Stimulated activated CD4-positive, alpha-beta T cell treated with anti-CD3 and anti-CD28 coated beads, Interleukin-1b, Interleukin-23, amount 100 ng/mL, for 1 hour (primary cell): ENCODE measurements at places on chromosomes 6 and 20.

DNA sequence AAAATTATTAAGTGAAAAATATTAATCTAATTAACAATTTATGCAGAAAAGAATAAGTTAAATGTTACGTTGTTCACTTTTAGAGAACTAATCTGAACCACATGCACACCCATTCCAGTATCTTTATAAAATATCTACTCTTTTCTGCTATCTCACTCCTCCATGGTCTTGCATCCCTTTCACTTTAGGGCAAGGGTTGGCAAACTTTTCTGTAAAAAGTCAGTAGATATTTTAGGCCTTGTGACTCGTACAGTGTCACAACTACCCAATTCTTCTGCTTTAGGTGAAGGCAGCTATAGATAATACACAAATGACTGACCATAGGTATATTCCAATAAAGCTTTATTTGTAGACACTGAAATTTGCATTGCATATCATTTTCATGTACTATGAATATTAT is 39.7 kb upstream of the SUPT3H start:
- DNase-seq = no peak

GRCh38 chr6:158807515-158808441 is 11.4 kb downstream of the EZR start:
- DNase-seq = no peak

- no peak for DNase-seq
These were observed 17.7 kb upstream of the MYB start for GRCh38 chr6:135163440-135163738.

DNA sequence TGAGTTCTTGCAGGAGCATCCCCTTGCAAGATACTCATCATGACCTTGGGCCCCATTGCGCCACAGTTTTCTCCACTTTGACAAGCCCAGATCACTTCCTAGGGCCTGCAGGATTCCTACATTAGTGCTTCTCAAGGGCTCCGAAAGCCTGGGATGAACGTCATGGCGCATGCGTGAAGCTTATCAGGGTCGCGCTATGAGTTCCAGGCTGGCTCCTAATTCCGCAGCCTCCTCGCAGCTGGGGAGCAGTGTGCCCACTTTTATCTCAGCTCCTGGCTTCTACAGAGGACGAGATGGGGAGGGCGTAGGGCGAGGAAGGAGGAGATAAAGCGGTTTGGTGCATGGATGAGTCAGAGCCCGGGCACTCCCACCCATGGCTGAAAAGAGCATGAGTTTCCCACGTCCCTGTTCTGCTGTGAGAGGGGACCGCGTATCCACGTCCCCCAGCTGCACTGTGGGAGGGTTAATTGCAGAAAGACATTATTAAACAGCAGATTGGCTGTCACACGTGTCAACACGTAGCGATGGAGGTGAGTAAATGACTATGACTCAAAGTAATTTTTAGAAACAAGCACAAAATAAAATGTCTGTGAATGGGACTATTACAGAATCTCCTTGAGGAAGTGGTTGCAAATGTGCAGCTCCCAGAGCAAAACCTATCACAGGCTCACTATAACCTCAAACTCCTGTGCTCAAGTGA is 72.9 kb upstream of the DSP start:
- no peak for DNase-seq

- no peak for DNase-seq
These were observed 4.5 kb downstream of the PI3 start for GRCh38 chr20:45179166-45179565.

- DNase-seq = no peak
These were observed 70.0 kb downstream of the FOXC1 start for GRCh38 chr6:1679688-1680068.

DNA sequence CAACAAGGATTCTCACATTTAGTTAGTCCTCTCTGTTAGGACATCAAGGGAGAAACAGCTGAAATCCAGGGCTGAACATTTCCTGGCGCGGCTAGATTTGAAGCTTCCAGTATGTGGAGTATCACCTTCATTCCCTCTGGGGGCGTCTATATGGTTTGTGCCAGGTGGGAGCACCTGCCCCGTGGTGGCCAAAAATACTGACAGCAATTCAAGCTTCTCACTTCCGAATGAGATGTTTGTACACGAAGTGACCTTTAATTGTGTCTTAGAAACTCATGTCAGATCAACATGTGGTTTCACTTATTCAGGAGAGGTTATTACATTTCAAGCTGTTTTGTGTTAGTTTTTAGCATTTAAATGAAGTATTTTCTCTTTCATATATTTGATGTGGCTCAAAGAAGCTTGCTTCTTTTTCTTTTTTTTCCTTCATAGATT is 67.3 kb upstream of the ZNF217 start:
- no peak for DNase-seq

DNA sequence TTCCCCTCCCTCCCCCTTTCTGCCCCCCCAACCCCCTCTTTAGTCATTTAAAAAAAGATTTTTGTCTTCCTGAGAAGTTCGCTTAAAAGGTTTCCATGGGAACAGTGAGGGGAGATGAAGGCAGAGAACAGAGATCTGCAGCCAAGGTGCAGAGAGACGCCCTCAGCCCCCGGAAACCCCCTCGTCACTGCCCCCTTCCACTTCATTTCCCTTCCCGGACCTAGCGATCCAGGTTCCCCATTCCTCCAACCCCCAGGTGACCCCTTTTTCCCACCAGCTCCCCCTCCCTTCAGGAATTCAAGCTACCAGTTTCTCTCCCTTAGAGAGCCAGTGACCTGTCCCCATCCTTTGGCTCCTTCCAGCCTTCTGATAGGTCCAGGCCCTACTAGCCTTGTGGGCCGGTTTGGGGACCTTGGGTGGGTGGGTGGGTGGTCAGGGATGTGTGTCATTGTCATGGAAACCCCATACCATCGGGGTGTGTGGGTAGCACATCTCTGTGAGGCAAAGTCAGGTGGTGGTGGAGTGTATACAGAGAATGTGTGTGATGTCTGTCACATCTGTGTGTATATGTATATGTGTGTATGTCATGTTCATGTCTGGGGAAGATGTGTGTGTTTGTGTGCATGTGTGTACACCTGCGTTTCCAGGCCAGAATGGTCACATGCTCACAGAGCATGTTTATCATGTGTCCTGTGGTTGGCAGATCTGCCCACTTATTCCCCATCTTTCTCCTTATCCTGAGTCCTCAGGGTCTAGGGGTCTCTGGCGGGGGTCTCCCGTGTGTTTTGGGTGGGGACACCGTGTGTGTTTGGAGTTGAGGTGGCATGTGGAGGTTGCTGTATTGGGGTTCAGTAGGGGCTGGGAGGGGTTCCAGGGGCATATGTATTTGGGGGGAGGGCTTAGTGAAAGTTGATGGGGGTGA is 7.0 kb downstream of the SYNGAP1 start:
- DNase-seq = no peak

DNA sequence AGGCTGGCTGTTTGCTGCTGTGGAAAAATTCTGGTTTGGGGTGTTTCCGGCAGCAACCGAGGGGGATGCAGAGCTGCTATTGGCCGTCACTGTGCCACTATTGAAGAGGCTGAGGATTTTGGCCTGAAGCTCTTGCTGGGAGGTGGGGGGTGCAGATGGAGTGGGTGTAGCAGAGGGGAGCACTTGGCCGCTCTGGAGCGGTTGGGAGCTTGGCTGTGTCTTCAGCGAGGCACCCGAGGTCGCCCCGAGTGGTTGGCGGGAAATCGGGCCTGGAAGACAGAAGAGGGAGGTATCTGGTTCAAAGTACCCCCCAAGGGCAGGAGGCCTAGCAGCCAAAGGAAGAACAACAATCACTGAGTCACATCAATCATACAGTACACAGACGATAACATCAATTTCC is 27.1 kb downstream of the NCOA5 start:
- no peak for DNase-seq

DNA sequence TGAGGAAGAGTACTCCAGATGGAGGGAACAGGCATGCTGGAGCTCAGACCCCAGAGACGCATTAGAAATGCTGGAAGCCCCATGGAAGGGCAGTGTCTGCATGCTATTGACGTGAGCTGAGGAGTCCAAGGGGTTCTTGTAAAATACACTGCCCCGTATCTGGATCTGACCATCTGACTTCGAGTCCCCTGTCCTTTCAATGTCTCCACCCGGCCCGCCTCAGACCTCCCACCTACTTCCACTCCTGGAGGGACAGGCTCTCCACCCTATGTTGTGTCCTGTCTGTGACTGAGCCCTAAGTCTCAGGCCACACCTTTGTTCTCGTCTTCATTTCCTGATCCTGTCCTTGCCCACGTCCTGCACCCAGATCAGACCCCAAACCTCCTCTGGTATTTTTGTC is 496.3 kb downstream of the CDH26 start:
- no peak for DNase-seq

DNA sequence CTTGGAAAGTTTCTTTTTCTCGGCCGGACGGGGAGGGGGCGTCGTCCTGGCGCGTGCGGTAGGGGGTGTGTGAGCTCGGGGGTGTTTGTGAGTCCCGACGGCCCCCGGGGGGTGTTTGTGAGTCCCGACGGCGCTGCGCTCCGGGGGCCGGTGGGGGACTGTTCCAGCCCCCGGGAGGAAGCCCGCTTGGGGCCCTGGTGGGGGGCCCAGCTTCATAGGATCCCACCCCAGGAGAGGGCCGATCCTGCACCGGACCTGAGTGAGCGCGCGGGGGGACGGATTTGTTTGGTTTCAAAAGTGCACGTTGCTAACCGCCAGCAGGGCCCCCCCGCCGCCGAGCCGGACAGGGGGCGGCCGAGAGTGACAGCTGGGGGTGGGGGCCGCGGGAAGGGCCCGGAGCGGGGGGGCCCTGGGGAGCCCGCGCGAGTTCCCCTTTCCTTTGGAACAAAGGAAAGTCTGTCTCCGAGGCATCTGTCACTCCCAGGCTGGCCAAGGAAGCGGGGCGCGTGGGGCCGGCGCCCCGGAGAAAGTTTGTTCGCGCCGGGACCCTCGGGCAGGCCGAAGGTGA is 485 bp downstream of the TGIF2 start:
- no peak for DNase-seq

DNA sequence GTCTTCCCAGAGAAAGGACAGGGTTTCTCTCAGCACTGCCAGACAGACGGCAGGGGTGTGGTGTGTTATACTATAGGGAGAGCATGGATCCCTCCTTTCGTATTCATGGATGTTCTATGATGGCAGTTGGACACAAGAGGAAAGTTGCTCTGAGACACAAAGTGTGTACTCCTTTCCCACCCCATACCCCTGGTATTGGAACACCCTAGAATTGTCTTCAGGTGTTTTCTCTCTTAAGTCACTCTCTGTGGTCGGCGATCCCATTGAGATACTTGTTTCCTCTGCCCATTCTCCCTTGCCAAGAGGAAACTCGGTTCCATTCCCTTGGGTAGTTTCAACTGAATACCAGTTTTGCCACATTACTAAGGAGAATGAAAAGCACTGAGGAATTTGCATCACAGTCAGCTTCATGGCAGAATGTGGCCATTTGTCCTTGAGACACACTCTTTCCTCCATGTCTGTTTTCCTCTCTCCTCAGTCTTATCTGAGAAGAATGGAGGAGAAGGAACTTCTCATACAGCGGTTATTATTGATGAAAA is 53.4 kb downstream of the RNF182 start:
- DNase-seq = no peak

- no peak for DNase-seq
These were observed 9.4 kb upstream of the ARMC12 start for GRCh38 chr6:35727231-35727934.

GRCh38 chr6:3905945-3906845 is 57.0 kb downstream of the FAM50B start:
- no peak for DNase-seq

- no peak for DNase-seq
These were observed 102.3 kb upstream of the SULF2 start for GRCh38 chr20:47887477-47888080.

DNA sequence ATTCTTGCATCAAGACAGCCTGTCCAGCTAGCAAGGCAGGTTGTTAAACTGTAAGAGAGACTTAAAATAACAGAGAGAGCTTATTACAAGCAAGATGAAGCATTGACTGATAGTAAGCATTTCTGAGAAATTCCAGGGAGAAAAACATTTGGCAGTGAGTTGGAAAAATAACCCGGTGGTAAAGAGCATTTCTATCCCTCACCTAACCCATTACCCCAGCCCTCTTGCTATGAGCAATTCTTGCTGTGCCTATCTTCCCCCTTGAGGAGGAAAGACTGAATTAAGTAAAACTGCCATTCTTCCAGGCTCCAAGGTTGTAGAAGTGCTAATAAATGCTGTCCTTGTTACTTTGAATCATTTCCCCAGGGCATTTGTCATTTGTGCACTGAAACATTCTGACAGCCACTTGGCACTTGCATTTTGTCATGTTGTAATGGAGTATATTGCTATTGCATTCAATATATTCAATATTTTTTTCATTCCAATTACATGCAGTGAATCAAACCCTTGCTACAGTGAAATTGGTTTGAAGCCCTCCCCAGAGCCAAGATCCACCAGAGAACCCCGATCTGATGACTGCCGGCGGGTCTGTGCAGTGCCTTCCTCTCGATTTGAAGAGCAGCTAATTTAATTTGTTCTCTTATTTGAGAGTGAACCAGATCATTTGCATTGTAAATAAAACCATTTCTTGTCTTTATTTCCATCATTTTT is 291.1 kb downstream of the HIVEP2 start:
- DNase-seq = no peak

DNA sequence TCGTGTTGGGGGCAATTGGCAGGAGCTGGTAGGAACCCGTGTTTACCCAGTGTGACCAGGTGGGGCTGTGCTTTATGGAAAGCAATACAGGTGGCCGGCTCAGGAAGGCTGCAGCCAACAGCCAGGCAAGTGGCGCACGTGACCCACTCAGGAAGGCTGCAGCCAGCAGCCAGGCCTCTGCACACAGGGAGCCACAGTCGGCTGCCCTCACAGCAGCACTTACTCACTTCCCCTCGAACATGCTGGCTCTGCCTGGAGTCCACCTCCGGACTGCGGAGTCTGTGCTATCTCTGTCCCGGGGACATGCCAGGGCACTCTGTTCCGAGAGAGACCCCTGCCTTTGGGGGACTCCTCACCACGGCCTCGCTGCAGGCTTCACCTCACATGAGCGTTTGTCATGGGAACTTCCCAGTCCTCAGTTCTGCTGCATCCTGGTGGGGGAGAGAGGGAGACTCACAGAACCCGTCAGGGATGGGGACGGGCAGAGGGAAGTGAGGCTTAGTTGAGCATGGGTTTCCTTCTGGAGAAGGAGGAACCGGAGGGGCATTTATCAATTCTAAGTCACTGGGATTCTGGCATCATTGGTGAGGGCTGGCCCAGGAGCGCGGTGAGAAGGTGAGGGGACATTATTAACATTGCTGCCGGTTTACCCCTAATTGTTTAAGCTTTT is 76.8 kb downstream of the TTLL2 start:
- DNase-seq = no peak

- DNase-seq = no peak
These were observed 198.5 kb downstream of the HIVEP2 start for GRCh38 chr6:142746524-142746923.

GRCh38 chr6:44976677-44977641 is 351.2 kb upstream of the RUNX2 start:
- DNase-seq = no peak

GRCh38 chr6:157860505-157860991 is 37.5 kb downstream of the SNX9 start:
- no peak for DNase-seq

GRCh38 chr6:108667993-108668392 is 107.3 kb downstream of the FOXO3 start:
- no peak for DNase-seq

GRCh38 chr6:84512391-84512790 is 252.0 kb downstream of the TBX18 start:
- DNase-seq = no peak
